ENCODE measurements at places on chromosomes 7 and 10.

DNA sequence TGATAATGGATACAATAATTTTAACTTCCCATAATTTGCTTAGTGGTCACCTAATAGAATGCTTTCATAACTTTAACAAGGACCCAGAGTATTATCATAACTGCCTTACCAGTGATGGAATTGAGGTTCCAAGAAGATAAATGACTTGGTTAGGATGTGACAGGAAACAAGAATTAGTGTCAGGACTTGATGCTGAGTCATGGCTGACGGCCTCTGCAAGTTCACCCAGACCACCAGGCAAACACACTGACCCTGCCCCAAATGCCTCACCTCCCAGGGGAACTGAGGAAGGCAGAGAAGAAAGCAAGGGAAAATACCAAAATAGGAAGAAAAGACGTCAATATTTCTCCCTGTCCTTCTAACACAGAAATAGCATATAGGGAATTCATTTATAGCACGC lies 636.3 kb downstream of the PARD3 start:
- DNase-seq = no peak

- no peak for DNase-seq
These were observed 46.1 kb downstream of the TNPO3 start for GRCh38 chr7:129008645-129009414.

DNA sequence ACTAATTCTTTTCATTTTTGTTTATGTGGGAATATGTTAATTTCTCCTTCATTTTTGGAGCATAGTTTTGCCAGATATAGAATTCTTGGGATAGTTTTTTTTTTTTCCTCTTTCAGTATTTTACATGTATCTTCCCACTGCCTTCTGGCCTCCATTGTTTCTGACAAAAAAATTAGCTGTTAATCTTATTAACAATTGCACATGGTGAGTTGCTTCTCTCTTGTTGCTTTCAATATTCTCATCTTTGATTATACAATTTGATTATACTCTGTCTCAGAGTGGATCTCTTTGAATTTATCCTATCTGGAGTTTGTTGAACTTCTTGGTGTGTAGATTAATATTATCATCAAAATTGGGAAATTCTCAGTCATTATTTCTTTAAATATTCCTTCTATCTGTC lies 41.4 kb upstream of the HABP2 start:
- no peak for DNase-seq

GRCh38 chr7:28165961-28166955 lies 14.3 kb downstream of the JAZF1 start:
- peak; percentile 75 for DNase-seq

DNA sequence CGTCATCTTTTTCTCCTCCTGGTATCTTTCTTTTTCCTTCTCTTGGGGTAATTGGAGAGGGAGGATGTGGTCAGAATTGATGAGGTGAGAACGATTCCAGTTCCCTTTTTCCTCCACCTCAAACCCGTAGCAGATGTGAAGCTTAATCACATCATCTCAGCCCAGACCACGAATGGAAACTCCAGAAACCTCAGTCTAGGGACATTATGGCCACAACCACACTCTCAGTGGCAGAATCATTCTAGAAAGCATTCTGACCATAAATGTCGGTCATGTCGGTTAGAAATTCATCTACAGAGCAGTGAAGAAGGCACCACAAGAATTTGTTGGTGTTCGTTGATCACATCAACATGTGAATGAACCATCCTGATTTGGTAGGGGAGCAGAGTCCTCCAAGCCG lies 78.7 kb downstream of the GATA3 start:
- no peak for DNase-seq

GRCh38 chr7:116499168-116500077 lies at the start of gene CAV2:
CAV2 (plus strand) TSS chr7:116499738; CDS start chr7:116499782, 44 bp downstream.
- no peak for DNase-seq

All from CD14-positive monocyte (primary cell).